ENCODE measurements at places on chromosomes 2 and 18.

DNA sequence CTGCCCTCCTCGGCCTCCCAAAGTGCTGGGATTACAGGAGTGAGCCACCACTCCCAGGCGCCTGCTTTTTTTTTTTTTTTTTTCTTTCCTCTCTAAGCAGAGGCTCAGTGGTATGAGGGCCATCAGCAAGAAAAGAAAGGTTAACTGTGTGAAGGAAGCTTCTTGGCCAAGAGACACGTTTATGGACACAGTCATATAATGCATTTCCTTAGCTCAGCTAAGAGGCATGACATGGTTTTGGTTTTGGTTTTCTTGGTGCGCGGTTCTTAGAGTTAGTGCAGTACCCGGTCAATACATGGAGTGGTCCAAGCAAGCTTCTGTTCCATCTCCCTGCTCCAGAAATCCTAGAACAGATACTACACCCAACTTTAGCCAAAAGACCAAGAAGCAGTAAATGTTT lies 42.6 kb downstream of the RALBP1 start:
- no peak for DNase-seq

GRCh38 chr2:76692908-76693307 lies 829.3 kb downstream of the LRRTM4 start:
- DNase-seq, result no peak

- no peak for DNase-seq
Measured at GRCh38 chr2:15260835-15261234, 300.3 kb downstream of the NBAS start.

GRCh38 chr18:67514901-67515540 lies 1.5 kb downstream of the DSEL start:
- no peak for DNase-seq

GRCh38 chr2:38039121-38039910 lies 36.6 kb downstream of the CYP1B1 start:
- peak; percentile 47 for DNase-seq

DNA sequence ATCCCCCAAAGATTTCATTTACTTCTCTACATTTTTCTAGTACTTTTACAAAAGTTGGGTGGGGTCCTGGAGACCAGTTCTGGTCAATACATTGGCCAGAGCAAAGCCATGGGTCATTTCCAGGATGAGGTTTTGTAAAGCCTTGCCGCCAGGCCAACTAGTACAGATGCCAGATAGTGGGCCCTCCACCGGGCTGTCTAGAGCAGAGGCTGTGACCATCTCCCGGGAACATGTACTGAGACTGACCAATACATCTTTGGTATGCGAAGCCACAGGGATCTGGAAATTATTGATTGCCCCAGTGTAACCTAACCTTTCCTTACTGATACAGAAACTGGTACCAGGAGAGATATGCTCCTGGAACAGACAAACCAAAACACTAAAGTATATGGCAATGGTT lies 599.2 kb downstream of the ADCYAP1 start:
- DNase-seq, result no peak

GRCh38 chr18:46333431-46334135 lies 229.4 kb downstream of the HAUS1 start:
- DNase-seq, result peak; percentile 5

DNA sequence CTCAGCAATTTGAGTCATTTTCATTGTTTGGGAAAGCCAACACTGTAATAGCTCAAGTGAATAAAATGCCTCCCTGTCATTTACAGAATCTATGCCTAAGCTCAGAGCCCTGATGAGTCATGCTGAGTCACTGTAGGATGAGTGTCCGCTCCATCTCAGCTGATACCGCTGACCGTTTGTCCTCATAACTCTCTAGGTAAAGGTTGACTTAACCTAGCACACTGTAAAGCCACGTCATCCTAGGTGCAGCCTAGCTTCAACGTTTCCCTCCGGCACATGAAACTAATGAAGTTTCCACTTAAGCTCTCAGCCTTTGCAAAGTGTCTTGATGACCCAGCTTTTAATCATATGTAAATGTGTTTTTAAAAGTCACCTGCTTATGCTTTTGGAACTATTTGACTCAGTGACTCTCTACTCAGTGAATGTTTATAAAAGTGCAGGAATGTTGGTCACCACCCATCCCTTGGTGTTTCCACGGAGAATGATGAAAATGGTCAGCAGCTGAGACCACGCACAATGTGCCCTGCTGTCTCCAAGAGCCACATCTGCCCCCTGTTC lies 154.0 kb downstream of the PMAIP1 start:
- DNase-seq, result peak; percentile 89

DNA sequence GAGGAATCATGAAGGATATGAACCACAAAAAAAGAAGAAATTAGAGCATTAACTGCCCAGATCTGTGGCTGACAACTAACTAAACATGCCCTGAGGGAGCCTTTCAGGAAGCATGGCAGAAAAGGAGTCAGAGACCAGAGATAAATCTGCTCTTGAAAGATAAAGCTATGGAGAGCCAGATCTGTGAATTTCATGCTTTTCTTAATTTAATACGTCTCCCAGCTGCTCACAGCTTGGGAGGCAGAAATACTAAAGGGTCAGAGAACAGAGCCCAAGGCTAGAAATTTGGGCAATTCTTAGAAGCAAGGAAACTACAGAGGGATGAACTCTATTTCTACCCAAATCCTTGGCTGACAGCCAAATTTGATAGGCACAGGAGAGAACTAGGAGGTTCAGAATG lies 223.0 kb upstream of the DPP10 start:
- DNase-seq, result no peak

GRCh38 chr18:46174342-46175041 lies 70.3 kb downstream of the HAUS1 start:
- peak; percentile 34 for DNase-seq

DNA sequence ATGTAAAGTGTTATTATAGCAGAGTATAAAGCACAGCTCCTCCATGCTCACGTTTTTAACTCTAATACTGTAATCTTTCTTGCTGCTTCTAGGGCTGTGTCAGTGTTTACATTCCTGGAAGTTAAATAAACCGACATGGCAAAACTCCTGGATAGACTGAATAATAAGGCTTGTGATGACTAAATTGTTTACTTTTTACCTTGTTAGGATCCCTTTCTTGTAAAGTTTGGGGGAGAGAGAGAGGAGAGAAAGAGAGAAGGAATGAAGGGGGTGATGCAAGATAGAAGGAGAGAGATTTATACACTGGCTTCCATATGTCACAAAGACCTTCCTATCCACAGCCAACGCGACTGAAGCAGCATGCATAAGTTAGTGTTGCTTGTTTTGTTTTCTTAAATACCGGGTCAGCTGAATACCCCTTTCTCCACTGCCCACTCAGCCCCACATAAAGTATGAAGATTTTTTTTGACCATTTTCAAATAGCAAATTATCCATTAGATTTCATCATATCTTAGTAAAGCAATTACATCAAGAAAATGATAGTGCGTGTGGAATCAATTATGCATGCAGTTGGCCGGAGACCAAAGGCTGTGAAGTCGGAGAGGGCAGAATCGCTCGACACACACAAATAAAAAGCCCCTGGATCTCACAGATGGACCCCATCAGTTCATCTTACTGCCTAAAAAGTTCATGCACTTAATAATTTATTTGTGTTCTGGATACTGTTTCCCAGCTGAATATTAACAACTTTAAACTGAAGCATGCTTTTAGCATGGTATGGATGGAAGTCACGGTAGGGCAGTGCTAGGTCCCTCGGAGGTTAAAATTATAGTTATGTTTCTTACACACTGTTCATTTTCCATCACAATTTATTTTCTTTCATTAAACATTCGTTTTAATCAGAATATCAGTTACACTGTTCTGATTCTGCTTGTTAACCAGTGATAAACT lies 20.1 kb downstream of the BCL11A start:
- DNase-seq, result peak; percentile 89
